ENCODE measurements at places on chromosomes 7 and 10. TPM values are rescaled to one million over a fixed set of nuclear protein-coding genes. Genes with fewer than 3 reads are reported as not detected.

GRCh38 chr7:128124786-128125185 lies 93.5 kb upstream of the LRRC4 start:
- no peaks in the 10 kb centered on the region for H3K27me3 ChIP-seq
- no peak for DNase-seq
- H3K4me3 ChIP-seq, result no peak overlapping the region
- no peaks in the 10 kb centered on the region for H3K36me3 ChIP-seq
- H3K27ac ChIP-seq, result no peak overlapping the region

HEPACAM2 gene
- 2.2 TPM for total RNA-seq

TRDMT1 gene
- 9.7 TPM for total RNA-seq

LOXL4 gene
- total RNA-seq, result 3.3 TPM

DNA sequence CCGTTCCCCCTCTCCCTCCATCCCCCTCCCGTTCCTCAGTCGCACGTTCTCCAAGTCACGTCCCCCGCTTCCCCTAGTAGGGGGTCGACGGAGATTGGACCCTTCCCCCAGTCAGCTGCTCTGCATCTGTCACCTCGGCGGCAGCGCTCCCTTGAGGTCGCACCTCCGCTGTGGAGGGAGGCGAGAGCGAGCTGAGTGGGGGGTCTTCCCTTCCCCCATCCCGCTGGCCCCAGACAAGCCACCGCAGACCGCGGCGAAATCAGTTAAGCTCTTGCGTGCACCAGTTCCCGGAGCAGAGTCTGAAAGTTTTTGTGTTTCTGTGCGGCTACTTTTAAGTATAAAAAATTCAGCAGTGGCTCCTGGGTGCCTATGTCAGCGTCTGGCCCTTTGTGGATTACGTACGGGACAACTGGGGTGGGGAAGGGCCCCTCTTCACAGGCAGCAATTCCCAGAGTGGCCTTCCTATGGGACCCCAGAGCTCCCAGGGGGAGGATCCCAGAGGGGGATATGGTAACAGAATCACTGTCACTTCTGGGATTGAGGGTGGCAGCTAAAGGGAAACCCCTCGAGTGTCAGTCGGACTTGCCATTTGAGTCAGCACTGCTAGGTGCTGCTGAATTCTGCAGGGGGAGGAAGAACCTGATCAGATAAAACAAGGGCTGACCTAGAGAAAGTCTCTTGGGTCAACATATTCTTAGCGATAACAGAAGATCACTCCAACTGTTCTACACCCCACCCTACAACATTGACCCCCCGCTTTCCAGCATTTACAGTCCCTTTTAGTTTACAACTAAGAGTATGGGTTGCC lies 12.5 kb upstream of the DDIT4 start:
- no peaks in the 10 kb centered on the region for H3K27me3 ChIP-seq
- H3K36me3 ChIP-seq, result no peaks in the 10 kb centered on the region
- peak overlapping the region; percentile 42 for H3K4me3 ChIP-seq
- peaks cover 19% of the 10 kb centered on the region for H3K4me1 ChIP-seq

GRCh38 chr10:103847909-103848468 lies 7.4 kb downstream of the SH3PXD2A start:
- no peak overlapping the region for H3K4me3 ChIP-seq
- no peak overlapping the region for H3K27ac ChIP-seq
- H3K4me1 ChIP-seq, result peaks cover 53% of the 10 kb centered on the region
- no peaks in the 10 kb centered on the region for H3K27me3 ChIP-seq
- no peaks in the 10 kb centered on the region for H3K36me3 ChIP-seq

- DNase-seq, result no peak
- no peak overlapping the region for H3K27ac ChIP-seq
- no peaks in the 10 kb centered on the region for H3K27me3 ChIP-seq
- no peaks in the 10 kb centered on the region for H3K4me1 ChIP-seq
- no peak overlapping the region for H3K4me3 ChIP-seq
- no peaks in the 10 kb centered on the region for H3K36me3 ChIP-seq
Measured at GRCh38 chr7:139896831-139897230, 67.8 kb downstream of the TBXAS1 start.

All from lung (tissue), 17 donors.